Esophagus mucosa (tissue), 1 donor: ENCODE measurements at places on chromosomes 3 and 15. TPM values are rescaled to one million over a fixed set of nuclear protein-coding genes. Genes with fewer than 3 reads are reported as not detected.

The CCDC50 gene
- total RNA-seq = 18.7 TPM

DNA sequence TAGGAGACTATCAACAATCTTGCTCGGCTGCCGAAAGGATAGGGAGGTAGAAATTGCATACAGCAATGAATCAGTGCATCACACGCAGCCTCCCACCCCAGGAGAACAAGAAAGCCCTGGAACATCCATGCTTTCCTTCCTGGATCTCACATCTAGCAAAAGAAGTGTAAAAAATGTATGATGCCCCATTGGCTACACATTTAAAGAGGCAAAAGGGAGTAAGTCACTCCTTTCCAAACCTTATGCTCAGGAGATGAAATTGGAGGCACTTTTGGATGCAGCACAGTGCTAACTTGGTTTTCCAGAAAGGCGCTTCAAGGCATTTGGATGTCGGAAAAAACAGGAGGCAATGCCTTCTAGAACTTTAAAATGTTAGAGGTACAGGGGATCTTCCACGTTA, 32.2 kb upstream of the FEZF2 start:
- no peak for ATAC-seq

The LHFPL4 gene
- not detected for total RNA-seq

The ZNF774 gene
- 2.4 TPM for total RNA-seq

- ATAC-seq = no peak
These were observed 90.8 kb downstream of the OXNAD1 start for GRCh38 chr3:16355828-16356227.

DNA sequence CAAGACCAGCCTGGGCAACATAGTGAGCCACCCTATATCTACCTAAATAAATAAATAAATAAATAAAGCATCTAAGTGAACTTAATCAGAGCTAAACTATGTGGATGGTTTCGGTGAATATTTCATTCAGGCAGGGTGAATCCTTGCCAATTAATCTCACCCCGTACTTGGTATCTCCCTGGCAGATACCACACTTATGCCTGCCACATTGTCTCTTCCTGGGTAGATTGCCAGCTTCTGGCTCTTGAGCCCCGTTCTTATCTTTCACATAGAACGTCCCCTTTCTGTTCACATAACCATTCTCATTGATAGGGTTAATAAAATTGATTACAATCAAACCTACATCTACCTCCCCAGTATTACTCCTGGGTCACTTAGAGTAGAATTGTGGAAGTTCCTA, 7.0 kb downstream of the SNAP23 start:
- no peak for ATAC-seq

- ATAC-seq = no peak
These were observed 101.1 kb downstream of the RYR3 start for GRCh38 chr15:33411596-33412540.

The ISLR2 gene
- total RNA-seq = 0.16 TPM

GRCh38 chr15:27028858-27029477, 58.0 kb downstream of the GABRG3 start:
- ATAC-seq = no peak

DNA sequence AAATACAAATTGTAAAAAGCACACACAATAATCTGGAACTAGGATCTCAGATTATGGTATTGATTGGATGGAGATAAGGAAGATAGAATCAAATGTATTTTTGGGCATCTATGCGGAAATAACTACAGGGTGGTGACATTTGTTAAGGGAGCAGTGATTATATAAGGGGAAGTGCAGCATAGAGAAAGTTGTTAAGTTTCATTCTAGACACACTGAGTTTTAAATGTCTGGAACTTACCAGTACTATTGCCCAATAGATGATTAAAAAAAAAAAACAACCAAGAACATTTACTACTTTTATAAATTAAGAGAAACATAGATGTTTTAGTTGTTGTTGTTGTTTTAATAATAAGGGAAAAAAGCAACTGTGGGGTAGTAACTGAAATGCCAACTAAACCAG, 32.1 kb upstream of the C3orf38 start:
- ATAC-seq = no peak

DNA sequence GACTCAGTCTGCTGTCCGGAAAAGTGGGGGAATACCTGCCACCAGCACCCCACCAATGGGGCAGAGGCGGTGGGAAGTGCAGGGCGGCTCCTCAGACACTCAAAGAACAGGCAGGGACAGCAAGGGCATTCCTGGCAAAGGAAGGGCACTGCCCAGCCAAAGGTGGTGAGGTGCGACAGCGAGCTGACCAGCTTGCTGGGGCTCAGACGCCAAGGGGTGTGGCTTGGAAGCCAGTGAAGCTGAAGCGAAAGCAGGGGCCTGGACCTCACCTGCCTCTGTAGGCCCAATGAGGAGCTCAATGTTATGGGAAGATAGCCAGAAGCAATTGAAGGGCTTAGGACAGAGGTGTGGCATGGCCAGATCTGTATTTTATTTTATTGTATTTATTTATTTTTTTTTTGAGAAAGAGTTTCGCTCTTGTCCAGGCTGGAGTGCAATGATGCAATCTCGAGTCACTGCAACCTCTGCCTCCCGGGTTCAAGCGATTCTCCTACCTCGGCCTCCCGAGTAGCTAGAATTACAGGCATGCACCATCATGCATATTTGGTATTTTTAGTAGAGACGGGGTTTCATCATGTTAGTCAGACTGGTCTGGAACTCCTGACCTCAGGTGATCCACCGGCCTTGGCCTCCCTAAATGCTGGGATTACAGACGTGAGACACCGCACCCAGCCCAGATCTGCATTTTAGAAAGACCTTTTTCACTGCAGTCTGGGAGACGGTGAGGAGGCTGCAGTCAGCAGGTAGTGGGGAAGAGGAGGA, 4.4 kb upstream of the LMAN1L start:
- peak; percentile 63 for ATAC-seq

DNA sequence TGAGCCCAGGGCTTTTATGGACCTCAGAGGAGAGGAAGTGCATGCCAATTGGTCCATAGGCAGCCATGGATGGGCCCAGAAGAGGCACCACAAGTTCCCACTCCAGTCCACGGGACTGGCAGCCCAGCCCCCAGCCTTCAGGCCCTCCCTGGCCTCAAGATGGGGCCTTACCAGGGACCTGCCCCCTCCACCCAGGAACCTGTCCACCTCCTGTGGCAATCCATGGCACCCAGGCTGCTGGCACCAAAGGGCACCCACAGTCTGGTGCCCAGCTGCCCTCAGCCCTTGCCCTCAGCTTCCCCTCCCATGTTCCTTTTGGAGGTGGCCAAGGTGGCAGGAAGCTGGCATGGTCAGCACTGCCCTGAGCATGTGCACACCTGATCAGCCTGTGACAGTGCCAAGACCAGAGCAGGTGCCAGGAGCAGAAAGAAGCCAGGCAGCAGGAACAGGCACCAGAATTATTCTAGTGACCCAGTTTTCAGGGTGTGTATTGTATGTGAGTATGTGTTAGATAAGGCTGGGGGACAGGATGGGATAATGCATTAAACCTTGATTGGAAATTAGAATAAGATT, 415.0 kb downstream of the NTRK3 start:
- no peak for ATAC-seq

DNA sequence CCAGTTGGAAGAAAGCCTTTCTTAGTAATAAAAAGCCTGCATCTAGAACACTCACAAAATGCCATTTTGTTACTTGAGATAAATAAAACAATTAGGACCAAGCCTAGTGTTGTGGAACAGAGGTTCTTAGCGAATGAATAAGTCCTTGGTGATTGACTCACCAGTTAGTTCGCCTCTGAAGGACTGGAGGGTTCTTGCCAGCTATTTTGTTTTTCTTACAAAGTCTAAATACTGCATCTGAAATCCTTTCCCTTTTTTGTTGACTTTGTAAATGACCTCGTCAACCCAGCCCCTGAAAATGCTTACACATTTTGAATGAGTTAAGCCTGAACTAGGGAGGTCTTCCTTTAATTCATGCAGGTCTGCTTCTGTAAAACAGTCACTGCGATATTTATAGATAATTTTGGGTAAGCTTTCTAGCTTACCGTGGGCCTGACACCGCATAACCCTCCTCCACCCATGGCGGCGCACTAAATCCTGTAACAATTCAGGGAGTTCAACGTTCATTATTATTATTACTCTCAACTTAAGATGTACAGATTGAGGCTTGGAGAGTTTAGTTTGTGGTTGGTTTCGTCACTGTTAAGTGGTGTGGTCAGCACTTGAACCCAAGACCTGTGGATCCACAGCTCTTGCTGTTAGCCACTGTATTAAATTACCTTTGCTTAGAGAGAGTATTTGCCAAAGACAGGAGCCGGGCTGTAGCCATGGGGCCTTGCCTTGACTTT, 45.0 kb upstream of the SACM1L start:
- ATAC-seq = no peak

- no peak for ATAC-seq
These were observed 43.2 kb downstream of the SLC7A14 start for GRCh38 chr3:170542704-170543103.

The SST gene
- not detected for total RNA-seq

DNA sequence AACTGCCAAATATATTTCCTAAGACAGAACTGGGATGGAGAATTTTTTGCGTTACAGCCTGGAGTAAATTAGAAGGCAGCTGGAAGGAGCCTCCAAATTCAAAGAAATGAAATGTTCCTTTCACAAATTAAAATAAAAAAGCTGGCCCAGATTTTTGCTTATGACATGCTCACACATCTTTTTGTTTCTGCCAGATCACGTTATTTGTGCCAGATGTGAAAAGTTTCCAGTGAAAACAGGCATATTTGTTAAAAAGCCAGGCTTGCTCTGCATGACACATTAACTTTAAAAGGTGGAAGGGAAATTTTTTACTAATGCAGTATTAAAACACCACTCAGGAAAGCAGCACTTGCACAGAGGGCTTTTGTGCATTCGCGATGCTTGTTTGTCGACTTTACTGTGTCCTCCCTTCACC, 23.3 kb upstream of the ACKR4 start:
- ATAC-seq = no peak

DNA sequence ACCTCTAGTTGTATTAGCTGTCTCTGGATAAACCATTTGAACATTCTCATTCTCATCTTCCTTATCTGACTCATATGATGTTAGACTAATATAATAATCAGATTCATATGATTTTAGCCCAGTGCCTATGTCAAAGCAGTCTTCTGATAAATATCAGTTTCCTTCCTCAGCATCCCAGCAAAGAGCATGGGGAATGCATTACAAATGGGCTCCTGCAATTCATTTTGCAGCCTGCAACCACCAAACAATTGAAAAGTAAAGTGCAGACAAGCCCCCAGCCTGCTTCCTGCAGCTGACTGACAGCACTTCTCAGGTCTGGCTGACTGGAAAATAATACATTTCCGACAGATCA, 78.2 kb upstream of the STAC start:
- no peak for ATAC-seq

The CLDN18 gene
- not detected for total RNA-seq

The RPP14 gene
- 12.8 TPM for total RNA-seq

The ASB14 gene
- total RNA-seq = not detected
